ENCODE measurements at places on chromosomes 13 and 19.

GRCh38 chr19:42335374-42335936 lies 10.0 kb downstream of the MEGF8 start:
- no peak for DNase-seq

DNA sequence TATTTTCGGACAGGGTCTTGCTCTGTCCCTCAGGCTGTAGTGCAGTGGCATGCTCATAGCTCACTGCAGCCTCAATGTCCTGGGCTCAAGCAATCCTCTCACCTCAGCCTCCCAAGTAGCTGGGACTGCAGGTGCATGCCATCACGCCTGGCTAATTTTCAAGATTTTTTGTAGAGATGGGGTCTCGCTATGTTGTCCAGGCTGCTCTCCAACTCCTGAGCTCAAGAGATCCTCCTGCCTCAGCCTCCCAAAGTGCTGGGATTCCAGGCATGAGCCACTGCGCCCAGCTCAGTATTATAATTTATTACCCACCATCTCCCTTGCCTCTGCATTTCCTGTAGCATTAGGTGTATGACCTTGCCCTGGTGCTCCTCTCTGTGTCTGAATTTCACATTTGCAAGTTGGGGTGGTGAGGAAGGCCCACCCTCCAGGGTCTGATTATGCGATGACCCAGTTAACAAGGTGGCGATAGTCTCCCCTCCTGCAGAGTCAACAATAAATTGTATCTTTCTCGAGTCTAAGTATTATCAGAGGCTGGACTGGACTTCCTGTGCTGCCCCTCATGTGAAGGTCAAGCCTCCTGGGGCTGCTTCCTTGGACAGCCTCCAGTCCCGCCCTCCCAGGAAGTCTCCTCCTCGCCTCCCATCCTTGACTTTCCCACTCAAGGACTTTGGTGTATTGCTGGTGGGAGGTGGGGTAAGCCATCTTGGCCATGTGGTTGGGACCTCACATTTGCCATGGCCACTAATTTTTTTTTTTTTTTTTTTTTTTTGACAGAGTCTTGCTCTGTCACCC lies 1.5 kb upstream of the TUBB4A start:
- DNase-seq = no peak

DNA sequence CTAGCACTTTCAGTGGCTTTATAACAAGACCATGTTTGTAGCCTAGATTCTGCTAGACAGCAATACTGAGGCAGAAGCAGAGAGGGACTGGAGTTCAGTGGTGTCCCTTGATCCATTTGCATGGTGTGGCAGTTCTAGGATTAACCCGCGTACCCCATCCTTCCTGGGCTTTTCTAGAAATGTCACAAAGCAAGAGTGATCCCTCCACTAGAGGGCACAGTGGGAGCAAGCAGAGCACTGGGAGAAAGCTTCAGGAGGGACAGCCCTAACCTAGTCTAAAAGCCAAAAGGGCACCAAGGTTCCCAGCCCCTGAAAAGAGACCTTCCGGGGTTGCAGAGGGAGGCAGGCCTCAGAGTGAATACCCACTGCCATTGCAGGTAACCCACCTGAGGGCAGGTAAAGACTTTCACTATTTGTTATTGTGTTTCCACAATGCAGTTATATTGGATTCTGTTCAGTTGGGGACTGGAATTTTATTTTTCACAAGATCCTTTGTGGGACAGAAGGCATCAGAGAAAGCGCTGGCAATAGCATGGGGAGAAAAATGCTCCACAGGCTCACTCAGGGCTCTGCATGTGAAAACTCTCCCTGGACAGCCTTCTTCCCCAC lies 170.6 kb downstream of the FLT1 start:
- DNase-seq = peak; percentile 17

- DNase-seq = no peak
These were observed 847.2 kb upstream of the GPC6 start for GRCh38 chr13:92379371-92379770.

- DNase-seq = no peak
These were observed 9.0 kb downstream of the STARD13 start for GRCh38 chr13:33276570-33276969.

GRCh38 chr13:50400035-50400726 lies 384.9 kb downstream of the KCNRG start:
- no peak for DNase-seq

- DNase-seq = no peak
These were observed 40.6 kb downstream of the COL4A2 start for GRCh38 chr13:110347535-110348308.

- DNase-seq = no peak
These were observed 4.9 kb downstream of the ZNF266 start for GRCh38 chr19:9430444-9430843.

GRCh38 chr13:51645761-51646670 lies 61.8 kb downstream of the WDFY2 start:
- DNase-seq = peak; percentile 7

DNA sequence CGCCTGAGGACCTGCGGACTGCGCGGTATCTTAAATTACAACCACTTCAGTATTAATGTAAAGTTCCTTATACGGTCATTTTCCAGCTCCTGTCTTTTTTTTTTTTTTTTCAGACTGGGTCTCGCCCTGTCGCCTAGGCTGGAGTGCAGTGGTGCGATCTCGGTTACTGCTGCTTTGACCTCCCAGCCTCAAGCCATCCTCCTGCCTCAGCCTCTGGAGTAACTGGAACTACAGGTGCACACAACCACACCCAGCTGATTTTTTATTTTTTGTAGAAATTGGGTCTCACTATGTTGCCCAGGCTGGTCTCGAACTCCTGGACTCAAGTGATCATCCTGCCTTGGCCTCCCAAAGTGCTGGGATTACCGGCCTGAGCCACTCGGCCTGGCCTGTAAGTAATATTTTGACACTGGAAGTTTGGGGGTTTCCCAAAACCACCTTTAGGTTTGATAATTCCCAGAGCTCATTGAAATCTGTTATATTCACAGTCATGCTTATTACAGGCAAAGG lies 406 bp upstream of the EID2B start:
- DNase-seq = no peak

DNA sequence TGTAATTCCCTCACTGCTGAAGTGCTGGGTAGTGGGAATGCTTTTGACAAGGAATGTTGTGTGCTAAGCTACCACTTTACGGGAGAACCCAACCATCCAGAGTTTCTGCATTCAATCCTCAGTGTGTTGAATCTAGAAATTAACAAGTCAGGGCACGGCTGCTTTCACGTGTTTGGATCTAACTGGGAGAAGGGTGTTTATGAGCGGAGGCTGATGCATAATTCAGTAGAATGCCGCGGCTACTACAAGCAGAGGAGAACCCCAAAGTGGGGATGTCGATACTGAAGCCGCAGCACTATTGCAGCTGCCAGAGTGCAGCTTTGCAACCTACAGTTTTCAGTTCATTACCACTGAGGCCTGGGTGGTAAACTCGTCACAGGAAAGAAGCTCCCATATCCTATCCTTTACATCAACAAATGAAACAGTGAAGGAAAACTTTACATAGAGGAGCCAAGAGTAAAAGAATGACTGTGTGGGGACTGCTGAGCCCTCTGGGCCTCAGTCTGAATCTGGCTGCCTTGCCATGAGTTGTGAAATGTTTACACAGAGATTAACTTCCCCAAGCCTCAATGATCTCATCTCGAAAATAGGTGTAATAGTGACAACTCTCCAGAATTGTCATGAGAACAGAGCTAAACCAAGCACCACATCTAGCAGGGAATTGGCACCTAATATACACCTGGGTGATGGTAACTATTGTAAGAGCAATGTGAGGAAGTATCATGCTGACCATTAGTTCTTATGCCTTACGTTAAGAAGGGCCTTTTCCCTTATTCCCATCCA lies 531.7 kb downstream of the MYO16 start:
- no peak for DNase-seq

- no peak for DNase-seq
These were observed 29.2 kb downstream of the ATP11A start for GRCh38 chr13:112719016-112719415.

GRCh38 chr13:103284466-103284865 lies 218.2 kb upstream of the SLC10A2 start:
- no peak for DNase-seq

GRCh38 chr13:48631441-48631840 lies 22.3 kb upstream of the CYSLTR2 start:
- no peak for DNase-seq

- no peak for DNase-seq
These were observed 3.1 kb downstream of the KLK14 start for GRCh38 chr19:51079481-51080110.

GRCh38 chr19:32322541-32322940 lies 22.9 kb upstream of the ZNF507 start:
- no peak for DNase-seq

All from stimulated activated naive CD4-positive, alpha-beta T cell (primary cell).